CD4-positive, alpha-beta T cell treated with Interleukin-21 for 1 hour (primary cell): ENCODE measurements at places on chromosomes 12 and 14.

GRCh38 chr14:55881577-55882241 lies 236.5 kb upstream of the PELI2 start:
- no peak for DNase-seq

- DNase-seq: peak; percentile 92
These were observed at the start of gene VPS37B for GRCh38 chr12:122895704-122896636. TSS of gene VPS37B (minus strand) at chr12:122896124. CDS start at chr12:122896062, 62 bp downstream.

GRCh38 chr12:107903341-107904061 lies 129.0 kb downstream of the ASCL4 start:
- peak; percentile 8 for DNase-seq

DNA sequence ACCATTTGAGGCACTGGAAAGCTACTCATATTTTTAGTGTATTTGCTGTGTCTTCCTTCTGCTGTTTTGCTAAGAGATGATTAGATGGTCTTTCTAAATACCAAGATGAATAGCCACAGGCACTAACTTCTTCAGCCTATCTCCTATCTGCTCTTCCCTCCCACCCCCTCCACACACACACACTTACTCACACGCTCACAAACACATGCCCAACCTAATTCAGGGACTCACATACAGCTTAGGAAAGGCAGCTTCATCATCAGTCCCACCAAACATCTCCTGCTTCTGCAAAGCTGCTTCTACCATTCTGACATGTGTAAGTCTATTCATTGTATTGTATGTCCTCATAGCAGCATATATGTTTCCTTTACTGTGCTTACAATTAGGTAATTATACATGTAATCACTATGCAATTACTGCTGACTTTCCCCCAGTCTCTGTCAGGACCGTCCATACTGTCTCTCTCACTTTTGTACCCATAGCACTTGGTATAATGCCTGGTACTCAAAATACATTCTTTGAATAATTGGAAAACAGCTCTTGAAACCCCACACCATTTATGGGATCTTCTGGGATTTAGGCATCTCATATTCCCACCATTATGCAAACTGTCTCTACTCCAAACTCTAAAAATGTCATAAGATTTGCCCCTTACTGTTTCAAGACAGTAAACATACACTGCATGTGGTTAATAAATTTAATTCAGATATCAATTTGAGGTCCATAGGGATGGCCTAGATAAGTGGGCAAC lies 83.3 kb upstream of the HIF1A start:
- no peak for DNase-seq

DNA sequence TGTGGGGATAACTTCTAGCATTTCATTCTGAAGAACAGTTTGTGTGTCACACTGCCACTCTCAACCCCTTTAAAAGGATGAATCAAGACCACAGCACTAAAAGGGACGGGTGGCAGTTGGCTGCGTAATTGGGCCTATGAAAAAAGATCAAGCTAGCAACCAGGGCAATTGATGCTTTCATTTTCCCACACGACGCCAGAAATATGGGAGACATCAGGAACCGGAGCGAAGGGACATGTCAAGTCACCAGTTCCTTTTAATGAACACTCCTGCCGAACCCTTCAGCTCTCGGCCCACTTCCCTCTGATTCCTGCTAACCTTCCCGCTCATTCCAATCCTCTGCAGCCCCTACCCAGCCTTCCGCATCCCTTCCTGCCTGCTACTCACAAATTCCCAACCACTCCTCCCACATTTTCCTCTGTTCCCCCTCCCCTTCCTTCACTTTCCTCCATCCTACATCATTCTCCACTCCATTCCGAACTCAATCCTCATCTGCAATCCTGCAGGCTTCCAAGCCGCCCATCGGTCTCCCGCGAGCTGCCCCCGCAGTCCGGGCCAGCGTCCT lies 753 bp downstream of the CSRNP2 start:
- peak; percentile 21 for DNase-seq

- DNase-seq: no peak
These were observed 19.9 kb upstream of the TMTC2 start for GRCh38 chr12:82666830-82667229.

GRCh38 chr12:131751335-131751734 lies 40.4 kb downstream of the SFSWAP start:
- DNase-seq: no peak

DNA sequence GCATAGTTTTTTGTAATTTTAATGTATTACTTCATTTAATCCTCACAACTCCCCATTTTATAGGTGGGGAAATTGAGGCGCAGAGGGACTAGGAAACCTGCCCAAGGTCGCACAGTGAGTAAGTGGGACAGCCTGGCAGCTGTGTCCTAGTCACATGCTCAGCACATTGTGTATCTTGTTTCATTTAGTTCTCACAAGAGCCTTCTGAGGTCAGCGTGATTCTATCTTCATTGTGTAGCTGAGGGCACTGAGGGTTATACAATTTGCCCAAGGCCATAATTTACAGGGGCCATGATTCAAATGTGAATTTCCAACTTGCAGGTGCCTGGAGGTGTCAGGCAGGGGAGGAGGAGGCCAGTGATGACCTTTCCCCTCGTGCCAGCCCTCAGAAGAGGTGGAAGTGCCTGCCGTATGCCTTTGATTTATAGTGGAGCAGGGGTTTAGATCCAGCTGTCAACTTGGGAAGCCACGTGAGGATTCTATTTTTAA lies 30.3 kb upstream of the SMOC1 start:
- DNase-seq: no peak

DNA sequence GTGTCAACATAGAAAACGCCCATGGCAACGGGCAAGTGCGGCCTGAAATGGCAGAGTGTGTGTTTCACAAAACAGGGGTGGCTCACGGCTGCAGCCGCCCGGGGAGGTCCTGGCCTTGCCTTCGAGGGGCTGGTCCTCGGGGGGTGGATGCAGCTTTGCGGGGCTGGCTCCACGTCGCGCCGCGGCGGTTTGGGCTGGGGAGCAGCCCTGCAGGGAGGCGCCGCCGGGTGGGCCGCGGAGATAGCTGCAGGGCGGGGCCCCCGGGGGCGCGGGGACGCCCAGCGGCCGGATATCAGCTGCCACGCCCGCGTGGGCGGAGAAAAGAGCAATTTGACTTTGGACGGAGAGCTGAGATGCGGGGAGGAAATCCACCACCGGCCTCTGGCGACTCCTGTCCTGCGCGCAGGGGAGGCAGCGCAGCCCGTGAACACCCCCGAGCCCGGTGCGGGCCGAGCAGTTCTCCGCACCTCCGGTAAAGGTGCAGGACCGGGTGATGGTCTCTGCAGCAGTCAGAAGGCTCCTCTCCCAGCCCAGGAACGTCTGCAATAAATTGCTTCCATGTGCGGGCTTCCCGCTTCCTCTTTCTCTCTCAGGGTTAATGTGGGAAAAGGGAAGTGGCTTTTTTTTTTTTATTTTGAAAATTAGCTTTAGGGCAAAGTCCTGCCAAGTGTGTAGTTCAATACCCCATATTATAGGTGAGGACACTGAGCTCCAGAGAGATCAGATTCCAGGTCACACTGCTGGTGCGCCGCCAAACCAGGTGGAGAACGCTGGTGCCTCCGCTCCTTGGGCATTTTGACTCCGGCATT lies 110.5 kb downstream of the ARF6 start:
- DNase-seq: peak; percentile 84

DNA sequence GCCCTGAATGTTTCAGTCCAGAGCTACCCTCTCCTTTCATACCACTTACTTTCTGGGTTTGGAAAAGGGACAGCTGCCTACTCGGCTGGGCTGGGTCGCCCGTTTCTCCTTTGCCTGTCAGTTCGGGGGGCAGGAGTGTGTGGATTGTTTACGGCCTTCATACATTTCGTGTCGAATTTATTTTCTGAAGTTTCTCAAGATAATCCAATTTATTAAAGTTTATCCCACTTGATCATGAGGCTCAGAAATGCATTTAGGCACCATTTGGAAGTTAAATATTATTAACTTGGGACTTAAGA lies 608 bp downstream of the ZNF410 start:
- no peak for DNase-seq

- DNase-seq: no peak
These were observed 259.2 kb downstream of the MED13L start for GRCh38 chr12:116018282-116018681.

DNA sequence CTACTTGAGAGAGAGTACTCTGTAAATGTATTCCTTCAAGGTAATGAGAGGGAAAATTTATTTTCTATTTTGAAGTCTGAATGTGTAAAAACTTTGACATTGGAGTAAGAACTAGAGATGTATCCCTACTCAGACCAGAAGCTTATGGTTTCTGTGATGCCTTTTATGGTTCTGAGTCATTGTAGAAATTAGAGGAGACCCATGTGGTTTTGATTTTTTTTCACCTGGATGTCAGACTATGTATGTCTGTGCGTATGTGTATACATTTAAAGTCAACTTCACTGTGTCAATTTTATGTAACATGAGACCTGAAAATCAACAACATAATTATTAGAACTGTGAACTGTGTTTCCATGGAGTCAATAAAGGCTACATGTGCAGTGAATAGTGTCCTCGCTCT lies 302.0 kb downstream of the TRHDE start:
- DNase-seq: no peak

DNA sequence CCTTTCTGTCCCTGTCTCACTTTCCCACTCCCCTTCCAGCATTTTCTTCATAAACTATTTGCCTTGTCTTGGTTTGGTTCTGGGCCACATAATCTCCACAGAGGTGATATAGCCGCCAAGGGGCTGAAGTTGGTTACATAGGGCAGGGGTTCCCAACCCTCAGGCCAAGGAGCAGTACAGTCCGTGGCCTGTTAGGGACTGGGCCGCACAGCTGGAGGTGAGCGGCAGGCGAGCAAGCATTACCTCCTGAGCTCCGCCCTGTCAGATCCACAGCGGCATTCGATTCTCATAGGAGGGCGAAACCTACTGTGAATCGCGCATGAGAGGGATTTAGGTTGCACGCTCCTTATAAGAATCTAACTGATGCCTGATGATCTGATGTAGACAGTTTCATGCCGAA lies 80.6 kb upstream of the HIF1A start:
- DNase-seq: no peak

DNA sequence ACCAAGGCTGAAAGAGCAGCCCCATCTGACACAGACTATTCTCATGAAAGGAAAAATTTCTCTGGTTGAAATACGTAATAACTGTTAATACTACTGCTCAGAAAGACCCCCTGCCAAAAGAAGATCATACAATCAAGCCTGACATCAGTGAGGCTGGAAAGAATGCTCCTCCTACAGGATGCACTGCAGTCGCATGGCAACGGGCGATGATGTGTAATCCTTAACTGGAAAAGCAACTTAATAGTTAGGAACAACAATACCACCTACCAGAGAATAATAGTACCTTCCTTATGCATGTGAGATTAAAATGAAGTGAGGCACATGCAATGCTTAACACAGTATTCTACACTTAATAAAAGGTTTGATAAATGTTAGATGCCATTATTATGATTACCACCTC lies 1.2 kb upstream of the GOLGA5 start:
- DNase-seq: no peak

- DNase-seq: no peak
These were observed 4.5 kb downstream of the EDDM3A start for GRCh38 chr14:20750194-20750593.

- DNase-seq: no peak
These were observed 38.1 kb downstream of the RASSF9 start for GRCh38 chr12:85798122-85798521.

DNA sequence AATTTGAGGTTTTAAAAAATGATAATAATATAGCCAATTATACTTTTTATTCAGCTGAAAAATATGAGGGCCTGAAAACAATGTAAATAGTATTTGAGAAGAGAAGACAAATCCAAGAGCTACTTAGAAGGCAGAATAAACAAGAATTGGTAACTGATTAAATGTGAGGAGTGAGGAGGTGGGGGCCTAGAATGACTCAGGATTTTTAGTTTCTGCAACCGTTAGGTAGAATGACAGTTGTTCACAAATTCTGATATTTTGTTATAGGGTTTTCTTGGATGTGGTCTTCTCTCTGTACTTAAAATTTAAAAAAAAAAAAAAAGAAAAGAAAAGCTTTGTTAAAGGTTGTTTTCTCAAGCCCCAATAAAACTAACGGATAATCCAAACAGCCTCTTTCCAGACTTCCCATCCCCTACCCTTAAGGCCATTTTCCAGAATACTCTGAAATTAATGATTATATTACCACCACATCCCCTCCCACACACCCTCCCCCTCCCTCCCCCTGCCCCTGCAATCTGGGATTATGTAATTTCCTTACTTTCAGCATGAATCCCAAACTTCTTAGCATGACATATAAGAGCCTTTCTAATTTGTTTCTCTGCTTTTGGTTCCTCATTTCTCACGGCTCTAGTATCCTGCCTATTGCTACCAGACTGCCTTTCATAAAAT lies 50.4 kb downstream of the LRP6 start:
- DNase-seq: no peak

- no peak for DNase-seq
These were observed 29.8 kb downstream of the NCOR2 start for GRCh38 chr12:124537525-124538193.

- no peak for DNase-seq
These were observed 3.0 kb downstream of the KRT73 start for GRCh38 chr12:52615208-52615868.

GRCh38 chr12:87280356-87280755 lies 748.8 kb downstream of the C12orf50 start:
- no peak for DNase-seq

- DNase-seq: no peak
These were observed 29.3 kb downstream of the SLC7A8 start for GRCh38 chr14:23153851-23154796.

- DNase-seq: no peak
These were observed 18.0 kb upstream of the LDHB start for GRCh38 chr12:21675641-21676040.

GRCh38 chr12:109098651-109099050 lies 1.3 kb downstream of the UNG start:
- no peak for DNase-seq

DNA sequence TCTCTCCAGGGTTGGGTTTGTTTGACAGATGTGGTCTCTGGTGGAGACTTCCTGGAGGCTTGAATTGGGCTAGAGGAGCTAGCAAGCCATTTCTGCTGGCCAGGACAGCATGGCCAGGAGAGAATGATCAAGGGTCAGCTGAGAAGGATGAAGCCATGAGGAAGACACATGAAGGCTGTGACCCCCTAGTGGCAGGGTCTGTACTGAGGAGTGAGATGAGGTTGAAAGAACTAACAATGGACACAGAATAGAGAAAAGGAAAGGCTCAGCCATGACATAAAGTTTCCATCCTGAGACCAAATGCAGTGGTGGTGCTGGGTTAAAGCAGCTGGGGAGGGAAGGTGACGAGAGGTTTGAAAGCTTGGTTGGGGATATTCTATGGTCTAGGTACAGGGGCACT lies 89.9 kb downstream of the NT5DC3 start:
- DNase-seq: no peak

- no peak for DNase-seq
These were observed 922 bp downstream of the TBX5 start for GRCh38 chr12:114404926-114405518.

GRCh38 chr14:85604021-85604420 lies 74.1 kb downstream of the FLRT2 start:
- no peak for DNase-seq

DNA sequence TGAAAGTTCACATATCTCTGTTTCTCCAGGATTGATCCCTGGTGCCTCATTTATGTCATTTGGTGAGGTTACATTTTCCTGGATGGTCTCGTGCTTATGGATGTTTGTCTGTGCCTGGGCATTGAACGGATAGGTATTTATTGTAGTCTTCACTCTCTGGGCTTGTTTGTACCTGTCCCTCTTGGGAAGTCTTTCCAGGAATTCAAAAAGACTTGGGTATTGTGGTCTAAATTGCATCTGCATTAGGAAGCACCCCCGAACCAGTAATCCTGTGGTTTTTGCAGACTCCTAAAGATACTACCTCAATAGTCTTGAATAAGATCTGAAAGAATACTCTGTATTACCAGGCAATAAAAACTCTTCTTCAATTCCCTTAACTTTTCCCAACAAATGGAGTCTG lies 720.8 kb downstream of the SLC6A15 start:
- no peak for DNase-seq

- peak; percentile 53 for DNase-seq
These were observed at the start of gene NCOR2 for GRCh38 chr12:124566997-124567672. TSS of gene NCOR2 (minus strand) at chr12:124567612. CDS start at chr12:124495251, 72,361 bp downstream.
